ENCODE measurements at places on chromosomes 1 and 21. TPM values are rescaled to one million over a fixed set of nuclear protein-coding genes. Genes with fewer than 3 reads are reported as not detected.
A peak's percentile ranks its signal among the peaks of the same experiment; 100 is the strongest.

Gene CLDN8
- total RNA-seq: not detected

Gene COL16A1
- total RNA-seq: 100.0 TPM

Gene NPR1
- total RNA-seq: not detected

DNA sequence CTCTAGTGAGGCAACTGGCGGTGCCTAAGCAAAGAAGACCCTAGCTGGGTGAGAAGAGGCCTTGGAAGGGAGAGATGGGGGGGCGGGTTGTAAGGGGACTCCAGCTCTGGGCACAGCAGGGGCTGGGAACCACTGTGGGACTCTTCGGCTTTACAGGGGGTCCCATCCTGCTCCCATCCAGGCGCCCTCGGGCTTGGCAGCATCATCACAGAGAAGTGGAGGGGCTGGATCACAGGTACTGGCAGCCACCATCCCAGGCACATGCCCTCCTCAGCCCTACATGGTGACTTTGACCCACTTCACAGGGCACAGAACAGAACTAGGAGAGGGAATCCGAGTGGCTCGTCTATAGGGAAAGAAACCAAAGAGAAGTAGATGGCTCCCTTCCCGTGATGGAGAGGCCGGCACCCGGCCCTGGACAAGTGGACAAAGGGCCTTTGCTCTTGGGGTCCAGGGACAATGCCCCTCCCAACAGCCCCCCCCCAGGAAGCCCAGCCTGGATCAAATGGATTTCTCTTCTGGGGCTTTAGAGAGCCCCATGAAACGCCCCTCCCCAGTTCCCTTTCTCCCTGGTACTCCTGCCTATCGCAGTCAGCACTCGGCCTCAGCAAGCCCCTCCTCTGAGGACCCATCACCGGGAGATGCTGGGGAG lies 54.0 kb upstream of the ECE1 start:
- no peak for DNase-seq

DNA sequence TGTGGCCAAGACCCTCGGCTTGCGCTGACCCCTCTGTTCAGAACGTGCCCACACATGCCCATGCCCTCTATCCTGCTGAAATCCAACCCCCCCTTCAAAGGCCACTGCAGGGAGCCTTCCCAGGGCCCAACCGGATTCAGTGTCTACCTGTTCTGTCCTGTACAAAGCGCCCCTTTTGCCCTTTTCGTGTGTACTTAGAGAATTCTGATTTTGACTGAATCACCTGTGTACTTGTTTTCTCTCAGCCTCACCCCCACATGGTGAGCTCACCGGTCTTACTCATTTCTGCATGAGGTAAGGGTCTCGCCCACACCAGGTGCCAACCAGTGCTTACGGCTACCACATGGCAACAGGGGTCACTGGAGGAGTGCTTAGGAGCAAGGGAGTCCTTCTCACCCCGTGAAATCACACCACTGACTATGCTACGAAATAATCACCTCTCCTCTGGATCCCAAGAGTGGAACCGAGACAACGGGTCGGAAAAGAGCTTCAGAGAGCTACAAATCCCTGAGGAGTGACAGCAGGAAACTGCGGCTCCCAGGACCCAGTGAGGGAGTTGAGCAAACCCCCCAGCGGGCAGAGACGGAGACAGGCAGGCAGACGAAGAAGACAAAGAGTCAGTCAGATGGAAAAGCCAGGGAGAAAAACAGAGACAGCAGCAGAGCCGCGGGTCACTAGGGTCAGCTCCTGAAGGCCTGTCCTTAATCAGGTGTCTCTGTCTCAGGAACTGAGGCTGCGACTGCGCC lies 2.1 kb upstream of the S100A2 start:
- no peak for DNase-seq

DNA sequence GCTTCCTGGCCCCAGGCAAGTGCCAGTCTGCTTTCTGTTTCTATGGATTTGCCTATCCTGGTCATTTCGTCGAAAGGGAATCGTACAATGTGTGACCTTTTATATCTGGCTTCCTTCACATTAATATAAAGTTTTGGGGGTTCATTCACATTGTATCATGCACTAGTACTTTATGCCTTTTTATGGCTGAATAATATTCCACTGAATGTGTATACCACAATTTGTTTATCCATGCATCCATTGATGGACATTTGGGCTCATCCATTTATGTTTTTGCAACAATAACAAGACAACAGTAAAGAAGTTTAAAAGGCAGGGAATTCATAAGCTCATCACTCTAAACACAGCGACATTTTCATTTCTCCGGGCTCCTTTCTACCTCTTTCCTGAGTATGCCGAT lies 50.6 kb downstream of the SPSB1 start:
- DNase-seq: no peak

DNA sequence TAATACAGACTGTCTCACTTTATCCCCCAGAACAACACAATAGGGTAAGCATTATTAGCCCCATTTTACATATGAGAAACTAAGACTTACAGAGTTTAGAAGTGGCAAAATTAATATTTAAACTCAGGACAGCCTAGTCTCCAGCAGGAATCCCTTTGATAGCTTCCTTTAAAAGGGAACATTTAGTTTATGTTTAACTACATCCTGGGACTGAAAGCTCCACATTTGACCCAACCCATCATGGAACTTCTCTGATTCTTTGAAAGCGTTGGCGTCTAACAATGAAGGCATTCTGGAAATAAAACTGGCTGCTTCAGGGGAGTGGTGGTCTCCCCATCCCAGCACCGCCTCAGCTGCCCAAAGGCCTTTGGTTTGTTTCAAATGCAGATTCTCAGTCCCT lies 250.6 kb upstream of the NFIA start:
- no peak for DNase-seq

- DNase-seq: no peak
Measured at GRCh38 chr1:152960452-152961044, 9.9 kb upstream of the SPRR4 start.

DNA sequence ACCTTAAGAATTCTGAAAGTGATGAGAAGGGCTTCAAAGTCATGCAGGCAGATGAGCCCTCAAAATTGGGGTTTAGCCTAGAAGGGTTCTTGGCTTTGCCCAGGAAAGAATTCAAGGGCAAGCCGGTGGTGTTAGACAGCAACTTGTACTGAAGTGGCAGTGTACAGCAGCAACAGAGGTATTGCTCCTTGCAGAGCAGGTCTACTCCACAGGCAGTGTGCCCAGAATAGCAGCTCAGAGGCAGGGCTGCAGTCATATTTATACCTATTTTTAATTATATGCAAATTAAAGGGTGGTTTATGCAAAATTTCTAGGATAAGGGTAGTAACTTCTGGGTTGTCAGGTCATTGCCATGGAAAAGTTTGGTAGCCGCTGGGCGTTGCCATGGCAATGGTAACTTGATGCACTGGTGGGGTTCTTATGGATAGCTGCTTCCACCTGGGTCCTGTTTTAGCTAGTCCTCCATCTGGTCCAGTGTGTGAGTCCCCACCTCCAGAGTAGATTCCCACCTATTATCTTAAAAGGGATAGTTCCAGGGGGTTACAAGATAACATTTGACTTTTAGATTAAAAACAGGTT lies 57.9 kb upstream of the CR2 start:
- DNase-seq: no peak

DNA sequence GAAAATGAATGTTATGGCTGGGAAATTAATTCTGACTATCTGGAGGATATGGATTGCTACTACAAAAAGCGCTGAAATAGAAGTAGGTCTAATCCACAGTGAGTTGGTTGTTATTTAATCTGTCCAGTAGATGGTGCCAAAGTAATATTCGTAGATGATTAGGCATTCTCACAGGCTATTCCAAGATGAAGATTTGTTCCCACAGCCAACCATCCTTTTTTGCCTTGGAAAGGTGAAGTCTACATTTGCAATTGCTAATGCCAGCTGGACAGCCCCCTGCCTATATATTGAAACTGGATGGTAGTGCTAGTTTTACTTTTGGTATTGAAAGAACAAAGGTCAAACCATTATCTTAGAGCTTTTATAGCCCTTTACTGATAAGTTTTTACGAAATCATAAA lies 43.8 kb downstream of the RBM11 start:
- DNase-seq: peak; percentile 33

GRCh38 chr1:29687601-29688244 lies 451.4 kb downstream of the PTPRU start:
- peak; percentile 33 for DNase-seq

DNA sequence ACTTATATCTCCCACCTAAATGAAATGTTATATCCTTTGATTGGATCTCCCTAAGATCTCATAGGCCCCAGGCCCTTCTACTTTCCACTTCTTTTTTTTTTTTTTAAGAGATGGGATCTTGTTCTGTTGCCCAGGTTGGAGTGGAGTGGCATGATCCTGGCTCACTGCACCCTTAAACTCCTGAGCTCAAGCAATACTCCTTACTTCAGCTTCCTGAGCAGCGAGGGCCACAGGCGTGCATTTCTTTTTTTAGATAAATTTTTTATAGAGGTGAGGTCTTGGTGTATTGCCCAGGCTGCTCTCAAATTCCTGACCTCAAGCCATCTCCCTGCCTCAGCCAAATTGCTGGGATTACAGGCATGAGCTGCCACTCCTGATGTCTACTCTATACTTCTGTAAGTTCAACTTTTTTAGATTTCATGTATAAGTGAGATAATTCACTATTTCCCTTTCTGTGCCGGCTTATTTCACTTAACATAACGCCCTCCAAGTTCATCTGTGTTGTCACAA lies 987.5 kb upstream of the NCAM2 start:
- no peak for DNase-seq

GRCh38 chr1:233933339-233933738 lies 28.9 kb downstream of the SLC35F3 start:
- DNase-seq: no peak

DNA sequence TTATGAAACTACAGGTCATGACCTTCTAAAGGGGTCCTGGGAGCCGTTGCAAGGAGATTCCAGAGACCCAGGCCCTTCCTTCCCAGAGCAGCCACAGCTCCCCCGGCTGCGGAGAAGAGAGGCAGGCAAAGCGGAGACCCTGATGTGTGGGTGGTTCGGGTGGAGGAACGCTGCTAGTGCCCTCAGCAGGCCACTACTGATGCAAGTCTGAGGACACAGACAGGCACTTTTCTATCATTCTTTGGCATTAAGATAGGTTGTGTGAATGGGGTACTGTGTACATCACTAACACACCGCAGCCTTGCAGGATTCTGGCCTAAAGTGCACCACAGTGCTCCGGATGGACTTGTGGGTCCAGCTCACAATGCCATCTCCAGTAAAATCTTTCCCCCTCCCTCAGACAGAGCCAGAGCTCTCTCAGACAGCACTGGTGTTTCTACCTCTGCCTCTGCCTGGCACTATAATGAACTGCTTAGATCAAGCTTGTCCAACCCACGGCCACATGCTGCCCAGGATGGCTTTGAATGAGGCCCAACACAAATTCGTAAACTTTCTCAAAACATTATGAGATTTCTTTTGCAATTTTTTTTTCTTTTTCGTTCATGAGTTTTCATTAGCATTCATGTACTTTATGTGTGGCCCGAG lies 121.4 kb downstream of the TGFBR3 start:
- no peak for DNase-seq
